ENCODE measurements at places on chromosomes 2 and 18.

GRCh38 chr2:224312741-224313140 lies 89.2 kb downstream of the FAM124B start:
- no peak for DNase-seq

DNA sequence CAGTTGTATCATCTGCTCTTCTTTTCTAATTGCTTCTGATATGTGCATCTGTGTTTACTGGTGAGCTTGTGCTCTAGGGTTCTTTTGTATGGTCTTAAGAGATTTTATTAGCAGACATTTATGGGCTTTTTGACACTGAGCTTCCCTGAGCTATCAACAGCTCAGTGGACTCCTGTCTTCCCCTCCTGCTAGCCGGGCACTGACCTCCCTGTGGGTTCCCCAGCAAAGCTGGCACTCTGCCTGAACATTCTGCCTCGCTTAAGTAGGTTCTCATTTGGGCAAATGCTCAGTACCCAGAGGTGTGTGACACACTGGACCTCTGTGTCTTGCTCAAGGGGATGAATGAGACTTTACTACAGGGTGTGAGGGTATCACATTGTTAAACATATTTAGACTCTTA lies 15.8 kb downstream of the TRAF3IP1 start:
- no peak for DNase-seq

- DNase-seq = no peak
Observed at GRCh38 chr2:198545411-198545810, 741.0 kb downstream of the PLCL1 start.

- DNase-seq = no peak
Observed at GRCh38 chr2:174020926-174021662, 55.9 kb upstream of the SP3 start.

DNA sequence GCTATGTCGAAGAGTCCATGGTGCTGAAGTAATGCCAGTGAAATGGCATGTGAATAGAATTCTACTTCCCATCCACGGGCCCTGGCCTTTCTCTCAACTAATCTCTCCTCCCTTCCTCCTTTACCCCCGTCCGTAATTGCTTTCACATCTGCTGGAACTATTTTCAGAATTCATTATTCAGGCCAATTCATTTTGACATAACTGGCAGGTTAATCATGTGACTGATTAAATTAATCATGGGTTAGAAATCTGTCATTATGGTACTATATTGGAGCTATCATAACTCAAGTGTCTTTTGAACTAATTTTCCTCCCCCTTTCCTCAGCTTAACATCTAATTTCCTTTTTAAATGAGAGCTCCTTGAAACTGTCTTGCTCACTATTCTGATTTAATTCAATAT lies 66.9 kb downstream of the ZDBF2 start:
- DNase-seq = no peak

DNA sequence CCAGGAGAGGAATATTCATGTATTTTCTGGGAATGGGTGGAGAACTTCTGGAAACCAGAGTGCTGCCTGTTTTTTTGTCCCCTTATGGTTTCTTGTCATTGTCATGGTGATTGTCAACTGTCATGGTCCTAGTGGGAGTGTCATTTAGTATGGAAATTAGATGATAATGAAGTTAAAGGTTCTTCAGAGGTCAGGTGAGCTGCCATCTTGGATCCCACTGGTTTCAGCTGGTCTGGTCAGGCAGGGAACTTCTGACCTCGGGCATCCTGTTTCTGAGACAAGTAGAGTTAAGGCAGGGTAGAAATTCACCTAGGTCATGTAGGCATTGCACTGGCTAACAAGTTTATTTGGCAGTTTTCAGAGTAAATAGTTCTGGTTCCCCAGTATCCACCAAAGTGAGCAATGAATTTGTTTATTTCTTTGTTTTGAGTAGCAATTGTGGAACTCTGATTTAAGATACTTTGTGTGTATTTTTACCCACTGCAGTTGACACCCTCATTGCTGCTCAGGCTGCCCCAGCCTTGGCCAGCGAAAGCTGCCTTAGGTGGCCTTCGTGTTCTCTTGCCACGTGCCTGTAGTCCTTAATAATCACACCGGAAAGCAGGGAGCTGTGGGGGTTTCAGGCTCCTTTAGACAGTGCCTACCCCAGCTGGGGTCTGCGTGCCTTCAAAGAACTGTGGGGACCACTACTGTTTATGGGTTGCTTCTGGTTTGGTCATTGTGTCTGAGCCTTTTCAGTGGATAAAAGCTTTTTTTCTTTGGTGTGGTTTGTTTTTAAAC lies 48.7 kb downstream of the NCK2 start:
- DNase-seq = no peak

GRCh38 chr2:120541553-120541932 lies 194.1 kb upstream of the GLI2 start:
- no peak for DNase-seq

DNA sequence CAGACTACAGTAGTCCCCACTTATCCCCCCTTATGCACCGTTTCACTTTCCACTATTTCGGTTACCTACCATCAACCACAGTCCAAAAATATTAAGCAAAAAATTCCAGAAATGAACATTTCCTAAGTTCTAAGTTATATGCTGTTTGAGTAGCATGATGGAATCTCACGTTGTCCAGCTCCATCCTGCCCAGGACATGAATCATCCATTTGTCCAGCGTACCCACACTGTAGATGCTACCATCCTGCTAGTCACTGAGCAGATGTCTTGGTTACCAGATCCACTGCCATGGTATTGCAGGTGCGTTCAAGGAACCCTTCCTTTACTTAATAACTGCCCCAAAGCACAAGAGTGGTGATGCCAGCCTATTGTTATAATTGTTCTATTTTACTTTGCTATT lies 87.9 kb downstream of the ACVR1 start:
- no peak for DNase-seq

DNA sequence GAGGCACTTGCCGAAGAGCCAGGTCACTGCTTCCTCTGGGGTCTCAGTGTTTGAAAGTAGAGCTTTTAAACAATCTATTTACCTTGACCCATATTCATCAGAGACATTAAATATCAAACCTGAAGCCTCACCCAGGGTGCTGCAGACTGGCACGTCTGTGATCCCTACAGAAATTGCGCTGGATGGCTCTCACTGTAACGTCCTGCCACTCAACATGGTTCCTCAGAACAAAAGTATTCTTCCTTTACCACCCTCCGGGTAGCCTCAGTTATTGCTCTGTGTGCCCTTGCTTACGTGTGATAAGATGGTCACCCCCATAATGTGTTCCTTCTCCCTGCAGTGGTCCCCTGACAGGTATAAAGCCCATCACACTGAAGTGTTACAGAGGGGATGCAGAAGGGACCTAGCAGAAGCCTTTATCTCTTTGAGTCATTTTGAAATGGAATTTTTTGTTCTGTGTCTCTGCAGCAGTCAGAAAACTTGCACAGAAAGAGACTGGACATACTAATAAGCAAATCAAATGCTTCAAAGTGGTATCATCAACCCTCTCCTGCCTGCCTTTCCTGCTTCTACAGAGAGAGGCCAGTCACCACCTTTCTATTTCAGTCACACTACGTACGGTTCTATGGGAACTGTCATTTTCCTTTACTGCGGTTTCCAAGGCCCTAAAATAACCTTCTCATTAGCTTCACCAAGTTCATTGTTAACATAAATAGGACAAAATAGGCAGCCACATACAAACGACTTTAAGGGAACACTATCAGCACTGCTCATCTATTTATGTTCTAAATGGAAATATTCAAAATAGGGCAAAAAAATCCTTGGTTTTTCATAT lies 86.8 kb downstream of the METTL8 start:
- peak; percentile 26 for DNase-seq

Data from brain microvascular endothelial cell (primary cell).